ENCODE measurements at places on chromosomes 13 and 19.

GRCh38 chr13:39876258-39876657 lies 220.8 kb downstream of the COG6 start:
- no peak for DNase-seq

GRCh38 chr13:45410001-45410400 lies 8.2 kb downstream of the SLC25A30 start:
- no peak for DNase-seq

- DNase-seq, result no peak
These were observed 22.4 kb upstream of the RGCC start for GRCh38 chr13:41434831-41435520.

- DNase-seq, result peak; percentile 9
These were observed 40.3 kb downstream of the ANKRD10 start for GRCh38 chr13:110874508-110874960.

DNA sequence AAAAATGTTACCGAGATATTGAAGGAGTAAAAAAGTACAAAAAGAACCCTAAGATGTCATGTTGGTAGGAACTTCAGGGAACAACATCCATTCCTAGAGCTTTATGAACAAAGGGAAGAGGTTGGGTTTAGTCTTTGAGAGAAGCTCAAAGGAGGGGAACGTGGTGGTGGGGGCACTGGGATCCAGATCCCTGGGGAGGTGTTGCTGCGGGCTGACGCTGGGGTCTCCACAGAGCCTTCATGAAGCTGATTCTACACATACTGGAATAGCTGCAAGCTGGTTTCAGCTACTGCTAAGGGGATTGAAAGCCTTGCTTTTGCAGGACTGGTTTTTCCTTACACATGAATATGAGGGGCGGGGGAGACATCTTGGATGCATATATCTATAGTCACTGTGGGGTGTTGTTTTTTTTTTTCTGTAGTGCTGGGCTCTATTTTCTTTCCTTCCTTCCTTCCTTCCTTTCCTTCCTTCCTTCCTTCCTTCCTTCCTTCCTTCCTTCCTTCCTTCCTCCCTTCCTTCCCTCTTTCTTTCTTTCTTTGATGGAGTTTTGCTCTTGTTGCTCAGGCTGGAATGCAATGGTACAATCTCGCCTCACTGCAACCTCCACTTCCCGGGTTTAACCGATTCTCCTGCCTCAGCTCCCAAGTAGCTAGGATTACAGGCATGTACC lies 6.5 kb upstream of the MZF1 start:
- no peak for DNase-seq

- no peak for DNase-seq
These were observed 1.4 kb upstream of the EDDM13 start for GRCh38 chr19:56271151-56271550.

DNA sequence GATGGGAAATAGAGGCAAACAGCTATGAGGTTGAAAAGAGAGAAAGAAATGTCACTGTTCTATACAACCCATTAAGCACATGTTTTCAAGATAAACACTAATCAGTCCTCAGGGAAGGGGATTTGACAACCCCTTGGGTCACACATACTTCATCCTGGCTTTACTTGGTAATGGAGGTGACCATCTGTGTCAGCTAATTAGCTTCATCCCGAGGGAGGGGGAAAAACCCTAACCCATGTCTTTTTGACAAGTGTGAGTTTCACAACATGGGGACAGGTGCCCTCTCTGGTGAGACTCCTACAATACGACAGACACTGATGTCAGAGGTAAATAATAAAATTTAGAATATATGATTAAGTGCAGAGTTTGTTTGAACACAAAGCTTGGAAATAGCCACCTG lies 43.1 kb downstream of the ZNF611 start:
- no peak for DNase-seq

GRCh38 chr13:107867701-107868661 lies 347.4 kb downstream of the LIG4 start:
- DNase-seq, result no peak

- DNase-seq, result no peak
These were observed 2882.5 kb downstream of the PCDH9 start for GRCh38 chr13:64347664-64348063.

DNA sequence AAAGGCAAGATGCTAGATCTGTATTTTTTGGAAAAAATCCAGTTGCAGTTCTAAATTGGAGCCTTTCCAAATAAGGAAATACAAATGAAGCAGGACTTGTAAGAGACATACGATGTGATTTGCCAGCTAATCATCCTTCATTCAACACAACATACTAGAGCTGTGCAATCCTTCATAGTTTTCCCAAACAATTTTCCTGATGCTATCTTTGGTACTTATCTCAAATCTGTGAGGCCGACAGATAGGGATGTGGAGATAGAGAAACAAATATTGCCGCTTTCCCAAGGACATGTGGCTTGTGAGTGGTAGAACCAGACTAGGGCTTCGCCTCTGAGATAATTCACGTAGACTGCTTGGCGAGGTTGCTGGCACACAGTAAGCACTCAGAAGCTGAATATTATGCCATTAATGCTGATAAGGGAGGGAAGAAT lies 176.6 kb downstream of the LMO7 start:
- no peak for DNase-seq

GRCh38 chr19:748274-748598 lies 2.7 kb upstream of the MISP start:
- DNase-seq, result no peak

- DNase-seq, result no peak
These were observed 6.7 kb downstream of the ERCC5 start for GRCh38 chr13:102852556-102852955.

GRCh38 chr19:29086646-29087045 lies 126.3 kb downstream of the UQCRFS1 start:
- DNase-seq, result no peak

DNA sequence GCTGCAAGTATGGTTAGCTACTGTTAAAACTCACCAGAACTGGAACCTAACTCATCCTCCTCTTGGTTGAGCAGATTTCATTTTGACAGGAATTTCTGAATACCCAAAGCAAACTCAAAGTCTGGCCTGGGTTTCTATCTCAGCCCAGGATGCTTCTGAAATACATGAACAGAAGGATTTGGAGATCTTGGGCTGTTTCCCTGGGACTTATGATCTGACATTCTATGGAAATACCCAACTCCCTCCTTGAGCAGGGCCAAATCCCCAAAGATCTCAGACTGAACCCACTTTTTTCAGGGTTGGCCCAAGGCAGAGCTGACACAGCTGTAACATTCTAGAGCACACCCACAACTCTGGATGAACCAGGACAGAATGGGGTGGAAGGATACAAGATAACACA lies 1.1 kb upstream of the ITM2B start:
- DNase-seq, result no peak

DNA sequence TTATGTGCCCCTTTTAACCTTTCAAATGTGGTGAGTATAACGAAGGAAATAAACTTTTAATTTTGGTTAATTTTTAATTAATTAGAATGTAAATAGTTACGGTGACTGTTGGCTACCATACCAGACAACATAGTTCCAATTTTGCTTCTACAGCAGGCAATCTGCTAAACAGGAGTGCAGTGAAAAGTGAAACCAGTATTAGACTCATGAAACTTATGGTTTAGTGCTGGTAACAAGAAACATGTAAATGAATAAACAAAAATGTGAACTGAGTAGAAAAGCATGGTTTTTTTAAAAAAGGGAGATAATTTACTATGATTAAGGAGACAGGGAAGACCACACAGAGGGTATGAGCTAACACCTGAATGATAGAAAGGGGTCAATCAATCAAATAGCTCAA lies 478.4 kb downstream of the PCDH9 start:
- no peak for DNase-seq

DNA sequence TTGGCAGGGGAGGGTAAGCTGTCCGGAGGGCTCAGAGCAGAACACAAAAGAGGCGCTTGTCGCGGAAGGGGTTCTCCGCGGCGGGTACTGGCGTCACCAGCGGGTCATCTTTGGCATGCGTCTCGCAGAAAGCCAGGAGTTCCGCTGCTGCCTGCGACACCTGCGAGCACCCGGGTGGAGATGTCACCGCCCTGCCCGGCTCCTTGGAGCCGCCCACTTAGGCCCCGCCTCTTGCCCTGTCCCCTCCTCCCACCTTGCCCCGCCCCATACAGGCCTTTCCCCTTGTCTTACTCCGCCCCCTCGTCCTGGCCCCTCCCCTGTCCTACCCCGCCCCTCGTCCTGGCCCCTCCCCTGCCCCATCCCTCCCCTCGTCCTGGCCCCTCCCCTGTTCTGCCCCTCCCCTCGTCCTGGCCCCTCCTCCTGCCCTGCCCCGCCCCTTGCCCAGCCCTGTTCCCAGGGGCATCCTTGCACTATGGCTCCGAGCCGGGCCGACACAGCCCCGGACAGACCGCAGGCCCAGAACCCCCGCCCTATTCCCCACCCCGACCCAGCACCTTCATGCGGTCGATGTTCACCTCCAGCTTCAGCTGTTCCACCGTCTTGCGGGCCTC lies 1.9 kb downstream of the GNG8 start:
- DNase-seq, result peak; percentile 90

GRCh38 chr19:35899547-35900214 lies 659 bp downstream of the NFKBID start:
- DNase-seq, result peak; percentile 69

GRCh38 chr19:1107661-1108261 lies 4.0 kb downstream of the GPX4 start:
- DNase-seq, result no peak

DNA sequence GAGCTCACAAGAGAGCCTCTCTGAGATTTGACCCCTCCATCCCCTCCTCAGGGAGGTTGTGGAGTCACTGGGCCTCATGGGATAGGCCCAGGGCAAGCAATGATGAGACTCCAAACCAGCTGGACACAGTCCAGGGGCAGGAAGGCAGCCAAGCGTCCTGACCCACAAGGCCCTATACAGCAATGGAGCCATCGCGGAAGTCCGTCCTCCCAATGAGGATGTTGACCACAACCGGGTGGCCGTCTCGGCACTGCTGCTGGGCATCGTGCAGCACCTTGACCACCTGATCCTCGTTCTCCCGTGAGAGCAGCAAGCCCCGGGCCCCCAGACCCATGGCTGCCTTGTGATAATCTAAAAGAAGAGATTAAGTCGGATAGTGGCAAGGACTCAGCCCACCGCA lies 7.9 kb downstream of the SYDE1 start:
- DNase-seq, result no peak

DNA sequence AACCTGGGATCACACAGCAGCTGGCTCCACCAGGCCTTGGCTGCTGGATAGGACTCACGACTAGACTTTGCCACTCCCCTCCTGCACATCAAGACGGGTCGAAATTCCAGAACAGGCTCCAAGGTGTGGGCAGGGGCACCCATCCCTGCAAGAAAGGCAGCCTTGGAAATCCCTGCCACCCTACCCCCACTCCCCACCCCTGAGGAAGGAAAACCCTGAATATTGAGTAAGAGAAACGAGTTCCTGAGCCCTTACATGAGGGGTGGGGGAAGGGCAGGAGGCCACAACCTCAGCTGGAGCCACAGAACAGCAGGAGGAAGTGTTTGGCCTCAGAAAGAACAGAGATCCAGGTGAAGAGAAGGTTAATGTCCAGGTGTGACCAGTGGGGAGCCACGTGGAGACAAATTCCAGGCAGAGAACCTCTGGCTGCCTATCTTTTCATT lies 20.1 kb downstream of the DEDD2 start:
- DNase-seq, result no peak

DNA sequence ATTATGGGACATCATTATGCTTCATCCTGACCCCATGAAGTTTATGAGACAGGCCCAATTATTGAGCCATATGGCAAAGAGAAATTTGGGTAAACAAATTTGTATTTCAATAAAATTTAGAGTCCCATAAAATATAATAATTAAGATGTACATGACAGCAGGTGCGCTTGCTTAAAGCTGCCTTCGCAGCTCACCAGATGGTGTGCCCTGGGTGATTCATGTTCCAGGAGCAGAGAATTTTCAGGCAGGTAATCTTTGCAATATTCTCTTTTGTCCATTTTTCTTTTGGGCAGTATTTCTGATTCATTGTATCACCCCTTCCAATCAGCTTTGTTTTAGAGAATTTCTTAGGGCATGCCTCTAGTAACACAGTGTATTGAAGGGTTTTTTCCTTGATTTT lies 39.5 kb upstream of the WASF3 start:
- DNase-seq, result no peak

DNA sequence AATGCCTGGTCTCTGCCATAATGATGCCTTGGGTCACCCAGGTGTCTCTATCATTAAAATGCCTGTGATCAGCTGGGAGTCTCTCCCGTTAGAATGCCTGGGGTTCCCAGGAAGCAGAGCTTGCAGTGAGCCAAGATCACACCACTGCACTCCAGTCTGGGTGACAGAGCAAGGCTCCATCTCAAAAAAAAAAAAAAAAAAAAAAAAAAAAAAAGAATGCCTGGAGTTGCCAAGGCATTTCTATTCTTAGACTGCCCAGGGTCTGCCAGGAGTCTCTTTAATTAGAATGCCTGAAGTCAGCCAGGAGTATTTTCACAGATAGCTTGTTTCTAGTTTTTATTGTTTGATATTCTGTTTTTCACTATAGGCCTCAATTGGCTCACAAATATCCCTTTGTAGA lies 1552.5 kb downstream of the UQCRFS1 start:
- no peak for DNase-seq
